ENCODE measurements at places on chromosomes 16 and 17. TPM values are rescaled to one million over a fixed set of nuclear protein-coding genes. Genes with fewer than 3 reads are reported as not detected.
A peak's percentile ranks its signal among the peaks of the same experiment; 100 is the strongest.

KRTAP2-1 gene
- total RNA-seq = not detected

KRT20 gene
- not detected for total RNA-seq

FAM83G gene
- total RNA-seq = 4.8 TPM

ASPA gene
- total RNA-seq = not detected

IL4R gene
- 190 TPM for total RNA-seq

TPSG1 gene
- total RNA-seq = not detected

CSF3 gene
- total RNA-seq = not detected

MYLK3 gene
- not detected for total RNA-seq

DNA sequence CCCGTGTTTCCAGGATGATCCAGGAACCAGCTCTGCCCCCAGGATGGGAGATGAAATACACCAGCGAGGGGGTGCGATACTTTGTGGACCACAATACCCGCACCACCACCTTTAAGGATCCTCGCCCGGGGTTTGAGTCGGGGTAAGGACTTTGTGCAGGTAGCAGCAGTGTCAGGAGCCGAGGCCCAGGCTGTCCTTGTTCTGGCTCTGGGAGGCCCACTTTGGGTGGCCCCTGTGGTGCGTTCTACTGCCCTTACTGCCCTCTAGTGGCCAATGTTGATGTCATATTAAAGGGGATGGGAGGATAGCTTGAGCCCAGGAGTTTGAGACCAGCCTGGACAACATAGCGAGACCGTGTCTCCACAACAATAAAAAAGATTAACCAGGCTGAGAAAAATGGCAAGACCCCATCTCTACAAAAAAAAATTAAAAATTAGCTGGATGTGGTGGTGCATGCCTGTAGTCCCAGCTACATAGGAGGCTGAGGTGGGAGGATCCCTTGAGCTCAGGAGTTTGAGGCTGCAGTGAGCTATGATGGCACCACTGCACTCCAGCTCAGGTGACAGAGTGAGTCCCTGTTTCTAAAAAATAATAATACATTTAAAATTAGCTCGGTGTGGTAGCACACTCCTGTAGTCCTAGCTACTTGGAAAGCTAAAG, 20.9 kb upstream of the CLEC18A start:
- DNase-seq = peak; percentile 53
- peaks cover 6% of the 10 kb centered on the region for H3K36me3 ChIP-seq
- no peak overlapping the region for H3K4me3 ChIP-seq
- H3K4me1 ChIP-seq = peaks cover 4% of the 10 kb centered on the region
- no peaks in the 10 kb centered on the region for H3K27me3 ChIP-seq
- H3K27ac ChIP-seq = no peak overlapping the region

DNA sequence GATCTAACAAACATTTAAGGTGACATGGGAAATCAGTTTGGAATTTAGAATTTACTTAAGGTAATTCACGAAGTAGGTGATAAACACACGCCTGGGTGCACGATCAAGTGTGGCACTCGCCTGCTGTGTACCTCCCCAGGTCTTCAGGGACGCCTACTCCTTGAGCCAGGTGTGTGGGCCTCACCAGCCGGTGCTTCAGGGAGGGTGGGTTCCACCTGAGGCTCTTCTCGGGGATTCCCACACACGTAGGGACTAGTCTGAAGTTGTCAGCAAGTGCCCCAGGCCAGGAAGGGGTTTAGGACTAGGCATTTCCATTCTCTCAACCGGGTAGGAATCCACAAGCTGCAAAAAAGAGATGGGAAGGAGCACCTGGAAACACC, 9.8 kb upstream of the NAT9 start:
- H3K36me3 ChIP-seq = peaks cover 14% of the 10 kb centered on the region
- no peaks in the 10 kb centered on the region for H3K27me3 ChIP-seq
- no peak overlapping the region for H3K27ac ChIP-seq

DNA sequence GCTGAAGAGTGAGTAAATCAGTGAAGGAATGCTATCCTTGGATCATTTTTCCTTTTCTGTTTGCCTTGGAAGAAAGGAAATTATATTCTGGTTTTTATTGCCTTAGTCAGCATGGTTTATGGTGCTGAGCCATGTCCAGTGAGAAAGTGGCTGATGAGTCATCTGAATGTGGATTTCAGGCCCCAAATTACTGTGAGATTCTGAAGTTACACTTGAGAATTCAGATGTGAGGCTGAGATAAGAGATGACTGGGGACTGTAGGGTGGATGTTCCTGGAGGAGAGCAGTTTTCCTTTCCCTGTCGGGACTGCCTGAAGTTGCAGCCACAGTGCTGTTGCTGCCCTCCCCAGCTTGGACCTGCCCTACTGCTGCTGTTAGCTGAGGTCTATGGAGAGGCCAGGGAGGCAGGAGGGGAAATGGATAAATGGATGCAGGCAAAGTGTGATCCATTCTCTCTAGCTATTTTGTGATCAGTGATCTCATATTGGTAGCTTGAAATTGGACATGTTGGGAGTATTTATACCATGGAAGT, 4.2 kb upstream of the MAP3K14 start:
- peaks cover 44% of the 10 kb centered on the region for H3K4me1 ChIP-seq
- DNase-seq = no peak
- no peak overlapping the region for H3K4me3 ChIP-seq
- H3K36me3 ChIP-seq = peaks cover 2% of the 10 kb centered on the region
- H3K27ac ChIP-seq = peak overlapping the region; percentile 51

GRCh38 chr17:81832608-81833159, 407 bp downstream of the MCRIP1 start:
- H3K4me3 ChIP-seq = peak overlapping the region; percentile 84
- H3K4me1 ChIP-seq = peaks cover 22% of the 10 kb centered on the region
- DNase-seq = peak; percentile 68
- H3K27ac ChIP-seq = peak overlapping the region; percentile 90

GRCh38 chr16:19128454-19129200, 14.9 kb downstream of the ITPRIPL2 start:
- no peaks in the 10 kb centered on the region for H3K27me3 ChIP-seq
- H3K27ac ChIP-seq = peak overlapping the region; percentile 52
- H3K4me3 ChIP-seq = no peak overlapping the region
- peaks cover 54% of the 10 kb centered on the region for H3K4me1 ChIP-seq

DNA sequence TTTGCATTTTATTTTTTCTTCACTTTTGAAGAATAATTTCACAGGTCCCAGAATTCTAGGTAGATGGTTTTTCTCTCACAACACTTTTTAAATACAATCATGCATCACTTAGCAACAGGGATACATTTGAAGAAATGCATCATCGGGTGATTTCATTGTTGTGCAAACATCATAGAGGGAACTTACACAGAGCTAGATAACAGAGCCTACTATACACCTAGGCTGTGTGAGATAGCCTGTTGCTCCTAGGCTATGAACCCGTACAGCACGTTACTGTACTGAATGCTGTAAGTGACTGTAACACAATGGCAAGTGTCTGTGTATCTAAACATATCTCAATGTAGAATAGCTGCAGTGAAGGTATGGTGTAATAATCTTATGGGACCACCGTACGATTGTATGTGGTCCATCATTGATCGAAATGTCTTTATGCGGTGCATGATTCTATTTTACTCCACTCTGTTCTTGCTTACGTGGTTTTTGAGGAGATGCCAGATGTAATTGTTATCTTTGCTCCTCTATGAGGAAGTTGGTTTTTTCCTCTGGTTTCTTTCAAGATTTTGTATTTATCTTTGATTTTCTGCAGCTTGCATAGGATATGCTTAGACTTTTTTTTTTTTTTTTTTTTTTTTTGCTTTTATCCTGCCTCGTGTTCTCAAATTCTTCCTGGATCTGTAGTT, 35.5 kb upstream of the TMEM92 start:
- DNase-seq = no peak
- peaks cover 1% of the 10 kb centered on the region for H3K36me3 ChIP-seq
- no peaks in the 10 kb centered on the region for H3K4me1 ChIP-seq
- H3K27ac ChIP-seq = no peak overlapping the region

- no peaks in the 10 kb centered on the region for H3K36me3 ChIP-seq
- no peak for DNase-seq
- peaks cover 24% of the 10 kb centered on the region for H3K27me3 ChIP-seq
Observed at GRCh38 chr16:75197522-75198134, 9.3 kb downstream of the CTRB2 start.

DNA sequence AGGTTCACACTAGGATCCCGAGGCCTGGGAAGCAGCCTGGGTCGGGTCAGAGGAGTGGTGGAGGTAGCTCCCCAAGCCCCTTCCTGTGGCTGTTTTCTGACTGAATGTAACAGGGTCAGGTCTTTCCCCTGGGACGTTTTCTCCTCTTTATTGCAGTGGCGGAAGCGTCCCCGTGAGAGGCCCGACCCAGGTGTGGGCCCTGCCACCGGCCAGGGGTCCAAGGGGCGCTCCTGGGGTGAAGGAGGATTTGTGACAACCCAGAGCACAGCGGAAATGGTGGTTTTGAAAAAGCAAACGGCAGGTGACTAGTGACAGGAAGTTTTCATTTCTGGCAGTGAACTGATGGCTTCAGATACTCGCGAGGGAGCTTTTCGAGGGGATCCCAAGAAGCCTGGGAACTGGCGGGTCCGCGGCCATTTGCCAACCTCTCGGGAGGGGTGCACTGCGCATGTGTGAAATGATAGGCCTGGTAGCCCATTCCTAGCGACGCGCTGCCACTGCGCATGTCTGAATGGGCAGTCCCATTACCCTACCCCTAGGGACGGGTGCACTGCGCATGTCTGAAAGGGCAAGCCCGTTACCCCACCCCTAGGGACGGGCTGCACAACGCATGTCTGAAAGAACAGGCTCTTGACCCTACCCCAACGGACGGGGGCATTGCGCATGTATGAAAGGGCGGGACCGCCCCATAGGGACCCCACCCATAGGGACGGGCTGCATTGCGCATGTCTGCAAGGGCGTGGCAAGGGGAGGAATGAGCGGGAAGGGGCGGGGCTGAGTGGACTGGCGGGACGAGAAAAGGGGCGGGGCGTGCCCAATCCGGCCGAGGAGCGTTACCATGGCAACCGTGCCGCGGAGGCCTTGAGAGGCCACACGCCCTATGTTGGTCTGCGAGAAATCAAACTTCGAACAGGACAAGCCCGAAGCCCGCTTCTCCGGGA, 1747.9 kb downstream of the TP53TG3F start:
- H3K36me3 ChIP-seq = no peaks in the 10 kb centered on the region
- no peak for DNase-seq
- no peaks in the 10 kb centered on the region for H3K27me3 ChIP-seq
- H3K4me1 ChIP-seq = no peaks in the 10 kb centered on the region

DNA sequence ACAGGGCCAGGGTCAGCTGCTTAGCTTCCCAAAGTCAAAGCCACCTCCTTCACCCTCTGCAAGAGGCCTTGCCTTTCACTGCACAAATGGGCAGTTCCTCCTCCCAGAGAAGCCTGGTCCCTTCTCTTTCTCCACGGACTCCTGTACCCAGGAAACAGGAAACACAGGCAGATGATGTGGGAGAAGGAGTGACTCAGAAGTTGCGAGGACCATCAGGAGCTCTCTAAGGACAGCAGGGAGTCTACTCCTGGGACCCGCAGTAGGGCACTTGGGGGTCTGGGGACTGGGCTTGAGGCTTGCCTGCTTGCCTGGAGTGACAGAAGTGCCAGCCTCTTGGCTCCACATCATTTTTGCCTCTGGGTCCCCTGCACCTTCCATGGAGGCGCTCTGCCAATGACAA, 47.4 kb upstream of the KSR1 start:
- H3K4me3 ChIP-seq = no peak overlapping the region
- H3K36me3 ChIP-seq = no peaks in the 10 kb centered on the region
- H3K27me3 ChIP-seq = peaks cover 16% of the 10 kb centered on the region
- H3K4me1 ChIP-seq = no peaks in the 10 kb centered on the region
- no peak for DNase-seq

- no peaks in the 10 kb centered on the region for H3K36me3 ChIP-seq
- DNase-seq = no peak
- peaks cover 6% of the 10 kb centered on the region for H3K4me1 ChIP-seq
- no peak overlapping the region for H3K4me3 ChIP-seq
- H3K27ac ChIP-seq = no peak overlapping the region
Observed at GRCh38 chr16:85333744-85334640, 221.7 kb upstream of the CIBAR2 start.

DNA sequence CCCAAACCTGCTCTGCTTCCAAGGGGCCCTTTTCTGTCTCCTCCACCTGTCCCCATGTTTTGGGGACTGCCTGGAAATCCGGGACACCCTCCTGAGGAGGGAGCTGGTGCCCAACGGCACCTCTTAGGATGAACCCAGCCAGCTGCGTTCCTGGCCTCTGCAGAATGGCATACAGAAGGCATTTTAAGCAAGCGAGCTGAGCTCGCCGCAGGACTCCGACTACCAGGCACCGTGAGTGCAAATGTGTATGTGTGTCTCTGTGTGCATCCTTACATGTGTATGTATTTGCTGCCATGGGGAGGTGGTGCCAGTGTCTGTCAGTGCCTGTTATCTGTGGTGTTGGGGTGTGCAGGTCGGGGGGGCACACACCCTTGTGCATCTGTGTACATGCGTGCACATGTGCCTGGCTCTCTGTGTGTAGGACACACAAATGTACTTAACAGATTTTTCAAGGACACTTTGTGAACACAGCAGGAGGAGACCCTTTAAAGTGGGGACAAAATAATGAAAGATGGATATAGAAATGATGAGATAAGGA, 39.3 kb downstream of the ABAT start:
- H3K36me3 ChIP-seq = peaks cover 2% of the 10 kb centered on the region
- DNase-seq = no peak
- no peaks in the 10 kb centered on the region for H3K4me1 ChIP-seq
- H3K27ac ChIP-seq = no peak overlapping the region

DNA sequence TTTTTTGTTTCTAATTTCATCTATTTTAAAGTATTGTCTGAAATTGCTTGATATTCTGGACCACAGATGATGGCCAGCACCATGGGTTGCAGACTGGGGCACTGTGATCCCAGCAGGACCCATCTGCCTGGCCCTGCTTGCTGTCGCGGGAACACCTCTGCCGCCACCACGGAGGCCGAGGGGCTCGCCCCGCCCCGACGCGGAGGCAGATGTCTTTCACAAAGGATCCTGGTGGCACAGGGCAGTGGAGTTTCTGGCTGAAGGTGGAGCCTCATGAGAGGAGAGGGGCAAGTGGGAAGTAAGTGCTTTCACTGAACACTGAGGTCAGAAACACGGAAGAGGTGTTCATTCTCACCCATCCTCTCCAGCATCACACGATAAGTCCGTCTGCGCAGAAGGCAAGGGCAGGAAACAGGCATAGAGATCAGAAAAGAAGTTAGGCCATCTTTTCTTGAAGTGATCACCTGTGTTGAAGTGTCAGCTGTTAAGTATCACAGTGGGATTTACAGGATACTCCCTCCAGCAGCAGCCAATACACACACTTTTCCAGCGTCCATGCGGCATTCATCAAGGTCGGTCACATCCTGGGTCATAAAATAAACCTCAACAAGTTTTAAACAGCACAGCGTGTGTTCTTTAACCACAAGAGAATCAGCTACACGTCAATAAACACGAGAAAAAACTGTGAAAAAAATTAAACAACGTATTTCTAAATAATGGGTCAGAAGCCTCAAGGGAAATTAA, 194.5 kb downstream of the RPTOR start:
- H3K4me1 ChIP-seq = peaks cover 35% of the 10 kb centered on the region
- peak overlapping the region; percentile 63 for H3K27ac ChIP-seq
- no peaks in the 10 kb centered on the region for H3K27me3 ChIP-seq
- no peak overlapping the region for H3K4me3 ChIP-seq
- peaks cover 45% of the 10 kb centered on the region for H3K36me3 ChIP-seq

Measured in activated CD8-positive, alpha-beta memory T cell treated with anti-CD3 and anti-CD28 coated beads, Interleukin-2, amount 10 ng/mL, durations not matched to agents 7 days and 5 days (primary cell).